ENCODE measurements at places on chromosomes 7 and 10. TPM values are rescaled to one million over a fixed set of nuclear protein-coding genes. Genes with fewer than 3 reads are reported as not detected.

DNA sequence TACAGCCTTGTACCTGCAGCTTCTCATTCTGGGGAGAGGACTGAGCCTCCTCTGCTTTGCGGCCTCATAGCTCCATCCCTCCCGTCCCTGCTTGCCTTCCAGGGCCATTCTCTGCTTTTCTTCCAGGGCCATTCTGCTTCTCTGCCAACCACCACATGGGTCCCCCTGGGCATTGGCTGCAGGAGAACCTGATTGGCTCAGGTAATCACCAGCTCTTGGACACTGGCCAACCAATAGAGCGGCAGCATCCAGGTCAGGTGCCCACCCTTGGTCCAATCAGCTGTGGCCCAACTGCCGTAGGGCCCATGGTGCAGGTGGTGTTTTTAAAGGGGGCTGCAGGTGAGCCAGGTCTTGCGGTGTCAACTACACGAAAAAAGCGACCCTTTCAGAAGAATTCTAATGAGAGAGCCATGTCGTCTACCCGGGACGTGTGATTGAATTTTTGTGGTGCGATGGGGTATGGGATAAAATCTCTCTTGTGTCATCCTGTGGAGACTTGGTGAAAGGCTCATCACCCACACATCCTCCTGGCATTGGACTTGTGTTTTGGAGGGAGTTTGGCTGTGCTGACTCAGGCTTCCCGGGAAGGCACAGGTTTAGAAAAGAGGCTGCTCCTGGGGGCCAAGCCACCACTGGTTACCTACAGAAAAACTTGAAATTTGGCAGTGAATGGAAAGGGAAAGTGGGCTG, 46.0 kb upstream of the PODXL start:
- DNase-seq = no peak

DNA sequence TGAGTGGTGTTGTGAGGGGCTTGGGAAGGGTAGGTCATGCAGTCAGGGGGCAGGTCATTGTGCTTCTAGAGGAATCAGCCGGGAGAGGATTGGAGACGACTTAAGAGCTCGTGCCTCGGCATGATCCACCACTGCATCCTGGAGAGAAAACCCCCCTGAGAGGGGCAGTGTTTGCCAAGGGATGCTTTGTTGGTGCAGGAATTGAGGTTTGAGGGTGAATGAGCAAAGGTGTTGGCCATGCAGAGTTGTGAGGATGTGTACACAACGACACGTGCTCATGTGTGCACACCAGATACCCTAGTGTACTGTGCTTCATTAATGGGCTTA, 85.6 kb upstream of the ANLN start:
- no peak for DNase-seq

DNA sequence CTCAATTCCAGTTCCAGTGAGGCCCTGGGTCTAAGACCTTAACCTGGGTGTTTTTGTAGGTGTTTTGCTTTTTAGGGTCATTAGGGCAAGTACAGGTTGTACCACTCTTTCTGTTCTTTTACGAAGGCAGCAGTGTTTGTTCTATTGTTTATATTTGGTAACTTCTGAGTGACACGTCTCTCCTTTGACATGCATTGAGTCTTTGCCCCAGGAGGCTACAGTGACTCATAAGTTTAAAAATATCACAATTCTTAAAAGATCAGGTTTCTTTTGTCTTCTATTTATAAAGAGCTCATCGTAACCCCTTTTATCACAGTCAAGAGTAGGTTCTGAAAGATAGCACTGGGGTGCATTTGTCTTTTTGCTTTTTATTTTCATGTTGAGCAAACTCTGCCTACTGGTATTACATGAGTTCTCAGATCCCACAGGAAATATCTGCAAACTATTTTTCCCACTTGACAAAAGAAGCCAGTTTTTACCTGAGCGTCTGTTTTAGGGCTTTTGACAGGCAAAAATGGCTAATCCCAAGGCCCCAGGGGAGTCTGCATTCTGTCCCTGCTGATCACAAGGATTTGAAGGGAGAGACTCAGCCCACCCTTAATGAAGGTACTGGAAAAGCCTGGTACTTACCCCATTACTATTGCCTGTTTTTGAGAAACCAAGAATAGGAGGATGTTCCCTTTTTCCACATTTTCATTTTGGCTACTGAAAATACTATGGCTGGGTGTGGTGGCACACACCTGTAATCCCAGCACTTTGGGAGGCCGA, 7.9 kb downstream of the NUDT13 start:
- DNase-seq = no peak

The LRRC72 gene
- not detected for total RNA-seq

The TBXAS1 gene
- total RNA-seq = 11.8 TPM

- DNase-seq = no peak
These were observed 100.7 kb downstream of the NKX6-2 start for GRCh38 chr10:132685101-132685891.

- no peak for DNase-seq
These were observed 28.4 kb upstream of the AKR1D1 start for GRCh38 chr7:138047907-138048306.

GRCh38 chr10:69628891-69629290, 1.2 kb upstream of the FAM241B start:
- no peak for DNase-seq

All from activated CD4-positive, alpha-beta T cell treated with anti-CD3 and anti-CD28 coated beads, Interleukin-2, amount 10 ng/mL, durations not matched to agents 7 days and 5 days (primary cell).